HFFc6 (cell line): ENCODE measurements at places on chromosomes 7 and 10.

DNA sequence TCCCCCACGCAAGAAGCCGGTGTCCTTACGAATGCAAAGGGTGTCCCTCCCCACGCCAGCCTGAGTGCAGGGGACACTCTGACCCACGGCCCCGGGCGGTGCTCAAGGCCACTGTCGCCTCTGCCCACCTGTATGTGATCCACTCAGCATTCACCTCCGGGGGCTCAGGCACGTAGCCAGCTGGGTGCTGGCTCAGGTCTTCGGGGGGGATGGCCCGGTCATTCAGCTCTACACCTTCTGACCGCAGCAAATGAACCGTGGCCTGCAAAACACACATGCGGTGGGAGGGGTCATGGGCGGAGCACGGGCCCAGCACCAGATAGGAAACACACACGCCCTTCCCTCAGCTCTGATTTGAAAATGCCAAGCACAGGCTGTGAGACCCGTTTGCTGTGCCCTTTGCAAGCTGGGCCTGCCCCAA lies 25.9 kb downstream of the CFAP46 start:
- DNase-seq, result no peak

DNA sequence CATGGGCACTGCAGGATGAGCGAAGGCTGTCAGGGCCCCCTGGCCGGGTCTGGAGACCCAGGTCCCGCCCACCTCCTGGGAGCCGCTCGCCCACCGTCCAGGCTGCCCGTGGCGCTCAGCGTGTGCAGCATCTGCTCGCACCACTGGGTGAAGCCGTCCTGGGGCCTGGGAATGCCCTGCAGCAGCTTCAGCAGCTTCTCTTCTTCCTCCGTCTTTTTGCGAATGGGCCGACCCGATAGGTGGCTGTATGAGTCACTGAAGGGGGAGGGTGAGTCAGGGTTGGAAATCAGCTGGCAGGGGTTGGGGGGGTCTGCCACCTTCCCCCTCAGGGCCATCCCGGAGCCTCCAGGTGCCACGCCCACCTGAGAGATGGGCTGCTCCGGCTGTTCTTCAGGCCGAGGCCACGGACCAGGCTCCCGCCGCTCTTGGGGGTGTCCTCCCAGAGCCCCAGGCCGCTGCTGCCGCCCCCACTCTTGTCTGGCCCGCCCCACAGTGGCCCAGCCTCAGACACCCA lies 8.7 kb downstream of the GNB2 start:
- DNase-seq, result peak; percentile 43

DNA sequence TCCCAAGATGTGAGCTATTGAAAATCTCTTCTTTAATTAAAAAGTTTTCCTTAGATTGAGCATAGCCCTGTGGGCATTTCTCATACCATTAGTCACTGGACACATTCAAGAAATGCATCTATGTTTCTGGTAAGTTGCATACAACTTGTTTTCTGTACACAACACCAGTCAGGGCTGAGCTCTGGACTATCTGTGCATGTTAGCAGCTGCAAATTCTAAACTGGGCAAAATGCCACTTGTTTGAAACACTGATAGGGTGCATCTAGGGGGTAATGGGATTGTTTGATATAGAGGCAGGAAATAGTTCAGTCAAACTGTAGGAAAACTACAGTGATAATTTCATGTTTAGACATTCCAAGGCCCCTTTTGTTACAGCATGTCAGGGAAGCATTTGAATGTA lies 145.6 kb upstream of the NPY start:
- DNase-seq, result no peak

- peak; percentile 57 for DNase-seq
Observed at GRCh38 chr10:119445311-119445934, 97.1 kb downstream of the RGS10 start.

- no peak for DNase-seq
Observed at GRCh38 chr7:151790830-151791620, 85.9 kb downstream of the PRKAG2 start.

DNA sequence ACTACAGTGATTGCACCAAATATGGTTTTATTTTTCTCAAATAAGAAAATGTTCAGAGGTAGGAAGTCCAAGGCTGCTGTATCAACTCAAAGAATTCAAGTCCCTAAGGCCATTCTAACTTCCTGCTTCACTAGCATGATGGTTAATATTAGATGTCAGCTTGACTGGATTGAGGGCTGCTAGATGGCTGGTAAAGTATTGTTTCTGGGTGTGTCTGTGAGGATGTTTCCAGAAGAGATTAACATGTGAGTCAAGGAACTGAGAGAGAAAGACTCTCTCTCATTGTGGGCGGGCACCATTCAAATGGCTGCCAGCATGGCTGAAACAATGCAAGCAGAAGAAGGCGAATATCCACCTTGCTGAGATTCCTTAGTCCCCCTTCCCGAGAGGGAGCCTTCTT lies 77.4 kb upstream of the NRBF2 start:
- no peak for DNase-seq

GRCh38 chr10:93103953-93104352 lies 30.3 kb downstream of the CYP26A1 start:
- DNase-seq, result no peak

DNA sequence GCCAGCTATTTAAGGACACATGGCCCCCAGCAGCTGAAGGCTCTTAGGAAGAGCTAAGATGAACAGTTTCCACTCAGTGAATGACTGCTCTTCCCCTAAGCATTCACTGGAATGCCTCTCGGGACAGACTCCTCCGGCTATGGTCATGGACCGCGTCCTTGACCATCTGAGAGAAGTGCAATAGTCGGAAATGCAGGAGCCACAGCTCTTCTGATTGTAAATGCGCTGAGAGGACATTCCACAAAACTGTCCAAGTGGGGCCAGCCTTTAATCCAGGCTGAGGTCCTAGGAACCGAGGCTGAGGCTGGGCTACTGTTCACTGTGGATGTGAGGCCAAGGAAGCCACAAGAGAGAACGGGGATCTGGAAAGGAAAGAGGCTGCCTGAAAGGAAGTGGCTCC lies 162.0 kb upstream of the TMEM72 start:
- no peak for DNase-seq

- no peak for DNase-seq
Observed at GRCh38 chr10:101769541-101770180, 6.3 kb downstream of the FGF8 start.

- no peak for DNase-seq
Observed at GRCh38 chr7:1997537-1998076, 235.1 kb downstream of the MAD1L1 start.
